ENCODE measurements at places on chromosomes 13 and 19.

GRCh38 chr19:41321600-41322270 lies 11.8 kb downstream of the CCDC97 start:
- DNase-seq, result no peak

DNA sequence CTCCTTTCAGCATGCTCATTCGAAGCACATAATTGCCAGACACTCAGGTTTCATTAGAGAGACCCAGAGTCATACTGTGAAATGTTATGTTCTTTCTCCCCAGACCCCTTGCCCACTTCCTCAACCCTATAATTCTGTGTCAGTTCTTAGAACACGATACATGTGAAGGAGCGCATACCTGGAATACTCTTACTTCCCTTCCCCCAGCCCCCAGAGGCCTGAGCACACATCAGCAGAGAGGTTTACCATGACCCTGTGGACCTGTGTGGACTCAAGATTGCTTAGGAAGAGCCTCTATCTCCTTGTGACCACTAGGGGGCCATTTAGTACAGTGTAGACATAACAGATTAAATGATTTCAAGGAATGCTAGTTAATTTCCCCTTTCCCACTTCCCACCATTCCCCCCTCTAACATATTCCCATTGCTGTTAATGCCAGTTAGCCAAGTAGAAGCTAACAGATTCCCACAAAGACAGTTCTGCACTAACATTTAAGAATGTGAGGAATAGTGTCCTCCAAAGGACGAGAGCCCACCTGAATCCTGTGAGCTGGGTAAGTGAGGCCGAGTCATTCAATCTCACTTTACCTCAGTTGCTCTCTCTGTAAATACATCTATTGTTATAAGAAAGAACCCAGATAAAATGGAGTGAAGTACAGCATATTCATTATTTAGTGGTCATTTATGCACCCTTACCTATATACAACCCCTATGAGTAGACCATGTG lies 154.2 kb upstream of the MAB21L1 start:
- DNase-seq, result no peak

DNA sequence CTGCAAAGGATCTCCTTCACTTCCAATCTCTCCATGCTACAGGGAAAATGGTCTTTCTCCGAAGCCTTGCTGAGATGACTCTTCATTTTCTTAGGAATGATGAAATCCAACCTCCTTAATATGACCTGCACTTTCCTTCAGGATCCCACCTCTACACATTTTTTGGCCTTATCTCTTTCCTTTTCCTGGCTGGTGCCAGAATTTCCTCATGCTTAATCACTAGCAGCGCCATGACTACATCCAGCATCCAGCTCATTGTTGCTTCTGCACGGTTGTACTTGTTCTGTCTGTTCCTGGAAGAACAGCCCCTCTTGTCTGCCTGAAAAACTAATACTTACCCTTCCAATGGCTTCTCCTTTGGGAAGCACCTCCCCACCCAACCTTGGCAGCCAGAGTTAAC lies 68.4 kb downstream of the TEX26 start:
- DNase-seq, result no peak

GRCh38 chr13:31722673-31723072 lies 16.7 kb upstream of the RXFP2 start:
- DNase-seq, result no peak

GRCh38 chr13:27336014-27336673 lies 65.5 kb downstream of the RASL11A start:
- DNase-seq, result no peak

GRCh38 chr19:29667901-29668341 lies 2.7 kb downstream of the PLEKHF1 start:
- DNase-seq, result no peak

GRCh38 chr19:51688671-51689571 lies 4.2 kb upstream of the SPACA6 start:
- no peak for DNase-seq

GRCh38 chr13:48393698-48394085 lies 19.2 kb downstream of the LPAR6 start:
- DNase-seq, result no peak

GRCh38 chr19:45125975-45126493 lies 33.1 kb downstream of the PPP1R37 start:
- peak; percentile 46 for DNase-seq

GRCh38 chr13:99280166-99280565 lies 22.0 kb upstream of the GPR18 start:
- no peak for DNase-seq

- no peak for DNase-seq
Observed at GRCh38 chr19:1864480-1865171, 1.2 kb upstream of the KLF16 start.

DNA sequence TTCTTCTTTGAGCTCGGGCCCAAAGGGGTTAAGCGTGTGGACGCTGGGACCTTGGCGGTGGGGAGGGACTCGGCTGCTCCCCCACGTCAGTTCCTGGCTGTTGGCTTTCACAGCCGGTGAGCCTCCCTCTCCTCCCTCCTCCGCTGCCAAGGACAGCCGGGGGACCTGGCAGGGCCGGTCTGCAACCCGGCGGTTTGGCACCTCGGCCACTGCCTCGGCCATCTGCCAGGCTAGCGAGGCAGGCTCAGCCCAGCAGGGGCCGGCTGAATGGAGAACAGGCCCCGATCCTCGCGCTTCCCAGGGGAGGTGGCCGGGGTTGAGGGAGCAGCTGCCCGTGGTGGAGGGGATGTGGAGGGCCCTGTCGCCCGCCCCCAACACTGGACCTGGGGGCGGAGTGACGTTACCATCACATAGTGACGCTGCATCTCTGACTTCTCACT lies 5.0 kb downstream of the TLE5 start:
- no peak for DNase-seq

DNA sequence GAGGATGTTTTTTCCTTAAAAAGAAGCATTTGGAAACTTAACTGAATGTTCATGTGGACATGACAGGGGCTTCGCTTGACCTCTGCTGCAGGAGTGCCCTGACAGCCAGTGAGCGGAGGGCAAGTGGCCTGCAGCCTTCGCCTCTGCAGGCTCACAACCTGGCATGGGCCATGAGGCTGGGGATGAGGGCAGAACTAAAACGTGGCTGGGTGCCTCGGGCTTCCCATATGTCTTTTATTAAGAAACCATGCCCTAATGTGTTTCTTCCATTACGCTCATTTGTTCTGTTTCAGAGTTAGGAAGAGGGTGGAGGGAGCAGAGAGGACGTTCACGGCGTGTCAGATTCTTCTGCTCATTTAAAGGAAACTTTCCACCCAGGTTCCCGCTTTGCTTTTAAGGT lies 2.9 kb downstream of the ARHGEF7 start:
- DNase-seq, result no peak

- peak; percentile 89 for DNase-seq
Observed at GRCh38 chr19:45770192-45771101, 1.4 kb upstream of the SIX5 start.
